Hematopoietic multipotent progenitor cell treated with erythropoietin and hydrocortisone succinate and interleukin-3 and kit ligand, for 8 days (in vitro differentiated cells): ENCODE measurements at places on chromosomes 7 and 10.

DNA sequence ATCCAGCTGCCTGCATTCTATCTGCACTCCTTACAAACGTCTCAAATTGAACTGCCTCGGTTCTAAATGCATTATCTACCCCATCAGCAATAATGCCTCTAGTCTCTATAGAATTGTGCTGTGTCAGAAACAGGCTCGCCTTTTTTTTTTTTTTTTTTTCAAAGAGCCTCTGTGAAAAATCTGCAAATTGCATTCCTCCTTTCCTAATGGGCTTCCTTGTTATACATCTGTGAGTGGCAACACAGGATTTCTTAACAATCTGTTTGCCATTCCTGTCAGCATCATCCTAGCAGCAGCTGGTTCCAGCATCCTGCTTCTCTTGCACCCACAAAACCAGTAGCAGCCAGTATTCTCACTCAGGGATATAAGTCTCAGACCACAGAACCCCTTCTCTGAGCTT, 413.5 kb upstream of the SEMA3D start:
- no peak for DNase-seq

DNA sequence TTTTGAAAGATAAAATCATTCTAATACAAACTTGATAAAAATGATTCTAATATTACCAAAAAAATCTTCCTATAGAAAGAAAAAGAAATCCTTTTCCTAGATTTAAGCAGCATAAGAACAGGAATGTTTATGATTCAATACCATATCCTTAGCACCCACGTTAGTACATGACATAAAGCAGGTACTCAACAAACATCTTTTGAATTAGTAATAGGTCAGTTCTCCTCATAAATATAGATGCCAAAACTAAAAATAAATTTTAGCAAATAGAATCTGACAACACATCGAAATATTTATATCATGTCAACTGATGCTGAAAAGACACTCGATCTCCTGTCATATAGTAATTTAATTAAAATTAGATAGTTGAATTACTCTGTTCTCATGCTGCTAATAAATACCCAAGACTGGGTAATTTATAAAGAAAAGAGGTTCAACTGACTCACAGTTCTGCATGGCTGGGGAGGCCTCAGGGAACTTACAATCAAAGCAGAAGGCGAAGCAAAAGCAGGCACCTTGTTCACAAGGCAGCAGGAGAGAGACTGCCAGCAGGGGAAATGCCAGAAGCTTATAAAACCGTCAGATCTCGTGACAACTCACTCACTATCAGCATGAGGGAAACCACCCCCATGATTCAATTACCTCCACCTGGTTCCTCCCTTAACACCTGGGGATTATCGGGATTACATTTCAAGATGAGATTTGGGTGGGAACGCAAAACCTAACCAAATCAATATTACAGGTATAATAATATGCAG, 191.8 kb downstream of the HTR7 start:
- no peak for DNase-seq

DNA sequence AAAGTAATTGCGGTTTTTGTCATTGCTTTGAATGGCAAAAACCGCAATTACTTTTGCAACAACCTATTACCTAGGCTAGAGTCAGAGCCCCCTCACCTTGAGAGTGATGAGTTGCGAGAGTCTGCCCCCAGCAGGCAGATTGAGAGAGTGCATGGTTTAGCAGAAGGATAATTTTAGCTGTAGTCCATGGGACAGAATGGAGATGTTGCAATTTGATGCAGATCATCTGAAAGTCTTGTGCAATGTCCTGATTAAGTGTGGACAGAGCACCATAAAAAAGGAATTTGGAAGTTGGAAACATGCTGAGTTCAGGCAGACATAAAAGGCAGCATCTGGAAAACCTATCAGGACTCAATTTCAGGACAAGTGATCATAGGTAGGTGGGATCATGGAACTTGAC, 48.7 kb downstream of the GPR141 start:
- peak; percentile 71 for DNase-seq

GRCh38 chr7:129525225-129525862, 23.0 kb downstream of the SMKR1 start:
- no peak for DNase-seq

DNA sequence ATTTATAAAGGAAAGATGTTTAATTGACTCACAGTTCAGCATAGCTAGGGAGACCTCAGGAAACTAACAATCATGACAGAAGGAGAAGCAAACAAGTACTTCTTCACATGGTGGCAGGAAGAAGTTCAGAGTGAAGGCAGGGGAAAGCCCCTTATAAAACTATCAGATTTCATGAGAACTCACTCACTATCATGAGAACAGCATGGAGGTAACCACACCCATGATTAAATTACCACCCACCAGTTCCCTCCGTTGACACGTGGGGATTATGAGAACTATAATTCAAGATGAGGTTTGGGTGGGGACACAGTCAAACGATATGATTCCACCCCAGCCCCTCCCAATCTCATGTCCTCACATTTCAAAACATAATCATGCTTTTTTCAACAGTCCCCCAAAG, 124.2 kb upstream of the PCGF5 start:
- peak; percentile 59 for DNase-seq

DNA sequence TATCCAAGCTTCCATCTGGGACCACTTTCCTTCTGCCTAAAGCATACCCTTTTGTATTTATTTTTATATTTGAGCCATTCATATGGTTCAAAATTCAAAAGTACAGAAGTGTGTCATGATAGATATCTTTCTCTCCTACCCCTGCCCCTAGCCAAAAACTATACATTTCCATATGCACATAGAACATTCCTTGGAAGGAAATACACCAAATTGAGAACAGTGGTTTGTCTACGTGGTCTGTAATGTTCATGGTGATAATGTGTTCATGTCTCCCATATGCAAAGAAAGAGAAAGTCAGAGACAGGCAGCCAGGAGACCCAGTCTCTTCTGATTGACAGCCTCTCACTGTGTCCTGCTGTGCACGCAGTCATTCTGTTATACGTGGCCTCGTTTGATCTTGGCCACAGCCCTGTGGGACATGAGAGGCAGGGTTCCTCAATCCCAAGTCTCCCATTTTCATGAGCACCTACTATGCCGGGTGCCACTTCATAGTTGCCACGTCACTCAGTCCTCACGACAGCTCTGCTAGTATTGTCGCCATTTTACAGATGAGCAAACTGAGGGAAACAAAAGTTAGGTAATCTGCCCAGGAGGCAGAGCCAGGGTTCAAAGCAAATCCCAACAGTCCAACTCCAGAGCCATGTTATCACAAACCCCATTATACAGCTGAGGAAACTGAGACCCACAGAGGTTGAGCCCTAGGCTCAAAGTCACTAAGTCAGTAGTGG, 8.0 kb upstream of the CDH23 start:
- DNase-seq = no peak

- DNase-seq = no peak
These were observed 20.6 kb upstream of the GDI2 start for GRCh38 chr10:5833814-5834213.
